T-cell (primary cell): ENCODE measurements at places on chromosomes 3 and 15.

DNA sequence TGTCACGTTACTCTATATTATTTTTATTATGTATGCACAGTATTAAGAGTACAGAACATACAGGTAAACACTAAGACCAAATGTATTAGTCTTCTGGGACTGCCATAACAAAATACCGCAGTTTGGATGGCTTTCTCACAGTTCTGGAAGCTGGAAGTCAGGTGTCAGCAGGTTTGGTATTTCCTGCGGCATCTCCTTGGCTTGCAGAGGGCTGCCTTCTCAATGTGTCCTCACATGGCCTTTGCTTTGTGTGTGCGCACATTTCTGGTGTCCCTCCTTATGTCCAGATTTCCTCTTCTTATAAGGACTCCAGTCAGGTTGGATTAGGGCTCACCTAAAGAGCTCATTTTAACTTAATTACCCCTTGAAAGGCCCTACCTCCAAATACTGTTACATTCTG, 53.8 kb upstream of the CPOX start:
- no peak for DNase-seq

DNA sequence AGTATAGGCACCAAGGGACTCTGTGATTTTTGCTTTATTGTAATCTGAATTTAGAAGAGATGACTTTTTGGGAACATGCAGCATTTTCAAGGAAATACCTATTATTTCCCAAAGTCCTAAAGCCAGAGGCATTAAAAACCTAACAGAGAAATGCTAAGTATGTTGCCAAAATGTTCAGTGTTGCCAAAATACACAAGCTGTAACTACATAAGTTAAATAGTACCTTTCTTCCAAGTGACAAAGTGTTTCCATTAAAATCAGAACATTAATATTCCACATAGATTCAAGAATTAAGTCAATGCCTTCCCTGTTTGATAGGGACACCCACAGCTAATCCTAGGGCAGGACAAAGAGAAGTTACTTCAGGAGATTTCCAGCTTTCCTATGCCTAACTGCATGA, 42.0 kb downstream of the MKRN2 start:
- DNase-seq, result no peak

DNA sequence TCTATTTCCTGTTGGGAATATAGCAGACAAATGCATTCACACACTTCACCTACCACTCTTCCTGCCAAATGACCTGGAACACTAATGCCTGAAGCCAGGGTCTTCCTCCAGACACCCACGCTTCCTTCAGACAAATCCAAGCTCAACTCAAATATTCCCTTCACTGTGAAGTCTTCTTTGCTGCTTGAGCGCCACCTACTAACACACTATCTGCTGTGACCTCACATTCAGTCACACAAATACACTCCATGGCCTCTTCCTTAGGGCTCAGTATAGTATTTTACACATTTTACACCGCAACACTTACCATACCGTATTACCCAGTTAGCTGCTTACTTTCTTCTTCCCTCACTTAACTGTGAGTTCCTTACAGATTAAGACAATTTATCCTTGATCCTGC, 149.4 kb downstream of the SHOX2 start:
- DNase-seq, result no peak

- DNase-seq, result no peak
These were observed 34.9 kb upstream of the GPR160 start for GRCh38 chr3:170002879-170003278.

DNA sequence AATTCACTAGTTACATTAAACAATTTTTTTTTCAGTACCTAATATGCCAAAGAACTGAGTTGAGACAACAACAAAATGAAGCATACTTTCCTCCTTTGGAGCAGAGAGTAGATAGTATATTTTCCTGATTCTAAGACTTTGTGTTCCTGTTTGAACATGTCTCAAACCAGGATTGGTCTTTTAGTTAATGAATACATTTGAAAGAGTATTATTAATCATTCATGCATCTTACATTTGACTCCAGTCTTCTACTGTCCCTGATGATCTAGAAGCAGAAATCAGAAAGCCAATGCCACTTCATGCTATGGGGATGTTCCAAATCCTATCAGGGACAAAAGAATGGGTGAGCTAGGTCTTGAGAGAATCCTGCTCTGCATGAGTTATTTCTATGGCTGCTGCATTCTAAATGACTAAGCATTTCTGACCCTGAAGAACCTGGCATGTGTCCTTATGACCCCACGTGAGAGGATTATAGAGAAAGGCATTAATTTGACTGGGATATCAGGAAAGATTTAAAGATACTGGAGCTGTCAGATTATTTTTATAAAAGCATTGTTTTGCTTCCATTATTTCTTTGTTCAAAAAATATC, 32.9 kb upstream of the MBNL1 start:
- DNase-seq, result no peak

GRCh38 chr3:35448121-35448520, 191.2 kb upstream of the ARPP21 start:
- no peak for DNase-seq

DNA sequence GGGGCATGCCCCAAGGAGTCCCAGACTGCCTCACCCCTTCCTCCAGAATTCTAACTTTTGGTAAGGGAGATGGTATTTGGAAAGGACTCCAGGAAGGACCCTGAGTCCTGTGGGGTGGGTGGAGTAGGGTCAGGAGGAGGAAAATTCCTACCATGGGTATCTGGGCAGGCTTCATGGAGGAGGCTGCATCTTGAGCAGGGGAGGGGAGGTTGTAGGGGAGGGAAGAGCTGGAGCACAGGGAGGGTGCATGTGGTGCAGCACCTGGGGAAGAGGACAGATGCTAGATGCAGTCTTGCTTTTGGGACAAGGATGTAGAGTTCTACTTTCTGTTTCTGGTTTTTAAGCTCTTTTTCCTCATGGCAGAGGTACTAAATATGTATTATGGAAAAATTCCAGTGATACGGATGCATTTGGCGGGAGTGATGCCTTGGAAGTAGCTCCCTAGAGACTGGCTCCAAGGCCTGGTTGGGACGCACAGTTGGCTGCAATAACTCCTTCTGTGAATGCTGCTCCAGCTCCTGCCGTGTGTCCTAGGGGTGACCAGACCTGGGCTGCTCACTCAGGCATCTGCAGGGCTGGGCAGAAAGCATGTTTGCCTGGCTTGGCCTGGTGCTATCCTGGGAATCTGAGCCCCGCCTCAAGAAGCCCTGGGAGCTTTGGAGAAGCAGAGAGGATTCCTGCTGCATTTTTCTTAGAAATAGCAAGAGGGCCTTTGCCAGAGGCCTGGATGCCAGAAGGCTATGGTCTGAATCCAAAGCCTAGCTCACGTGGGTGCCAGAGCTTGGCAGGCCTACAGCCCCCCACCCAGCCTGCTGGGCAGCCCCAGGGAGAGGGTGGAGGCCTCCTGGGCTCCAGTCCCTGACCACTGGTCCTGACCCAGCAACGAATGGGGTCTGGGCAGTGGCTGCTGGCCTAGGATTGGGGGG, 10.1 kb downstream of the SEMA3F start:
- no peak for DNase-seq

DNA sequence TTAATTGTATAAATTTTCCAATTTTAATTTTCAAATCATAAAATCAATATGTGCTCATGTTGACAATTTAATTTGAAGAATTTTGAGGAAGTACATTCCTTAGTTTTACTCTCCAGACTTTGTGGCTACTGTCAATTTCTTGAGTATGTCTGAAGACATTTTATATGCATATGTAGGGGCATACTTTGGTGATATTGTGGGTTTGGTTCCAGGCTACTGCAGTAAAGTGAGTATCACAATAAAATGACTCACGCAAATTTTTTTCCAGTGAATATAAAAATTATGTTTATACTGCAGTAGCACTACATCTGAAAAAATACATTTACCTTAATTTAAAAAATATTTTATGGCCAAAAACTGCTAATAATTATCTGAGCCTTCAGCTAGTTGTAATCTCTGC, 123.2 kb upstream of the PLCL2 start:
- DNase-seq, result no peak

DNA sequence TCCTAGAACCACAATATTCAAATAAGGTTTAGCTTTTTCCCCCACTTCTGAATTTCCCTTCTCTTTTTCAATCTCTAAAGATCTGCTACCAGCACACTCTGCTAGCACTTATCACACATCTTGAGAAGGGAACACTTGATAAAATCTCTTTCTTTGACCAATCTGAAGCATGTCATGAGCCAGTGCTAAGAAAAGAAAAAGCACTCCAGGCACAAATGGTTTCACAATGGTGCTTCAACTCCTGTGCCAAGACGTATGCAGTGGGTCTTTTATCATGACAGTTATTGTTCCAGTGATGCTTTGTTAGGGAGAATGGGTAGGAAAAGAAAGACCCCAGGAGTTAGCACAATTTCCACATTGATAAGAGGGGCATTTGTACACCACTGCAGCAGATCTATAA, 248.4 kb downstream of the ZNF385D start:
- no peak for DNase-seq

- DNase-seq, result no peak
These were observed 64.8 kb upstream of the BCL6 start for GRCh38 chr3:187810021-187810446.

DNA sequence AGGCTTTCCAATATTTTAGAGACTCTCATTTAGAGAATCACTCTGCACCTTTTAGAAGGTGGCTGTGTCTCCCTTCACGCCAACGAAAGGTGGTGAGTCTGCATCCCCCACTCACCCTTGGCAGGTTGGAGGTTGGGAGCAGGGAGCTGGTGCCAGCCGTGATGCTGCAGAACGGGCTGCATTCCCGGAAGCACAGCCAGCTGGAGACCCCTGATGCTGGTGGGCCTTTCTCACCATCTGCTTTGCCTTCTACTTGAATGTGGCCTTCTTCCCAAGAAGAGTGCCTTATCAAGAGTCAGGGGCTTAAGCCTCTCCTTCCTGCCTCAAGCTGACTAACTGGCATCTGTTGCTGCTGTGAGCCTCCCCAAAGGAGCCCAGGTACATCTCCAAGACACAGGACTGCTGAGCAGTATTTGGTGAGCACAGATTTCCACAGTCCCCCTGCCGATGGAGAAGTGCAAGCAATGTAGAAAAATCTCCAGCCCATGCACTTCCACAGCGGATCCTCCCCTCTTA, 17.7 kb upstream of the HEG1 start:
- DNase-seq, result no peak

- no peak for DNase-seq
These were observed 147.8 kb downstream of the SLC9A9 start for GRCh38 chr3:143700431-143700975.

DNA sequence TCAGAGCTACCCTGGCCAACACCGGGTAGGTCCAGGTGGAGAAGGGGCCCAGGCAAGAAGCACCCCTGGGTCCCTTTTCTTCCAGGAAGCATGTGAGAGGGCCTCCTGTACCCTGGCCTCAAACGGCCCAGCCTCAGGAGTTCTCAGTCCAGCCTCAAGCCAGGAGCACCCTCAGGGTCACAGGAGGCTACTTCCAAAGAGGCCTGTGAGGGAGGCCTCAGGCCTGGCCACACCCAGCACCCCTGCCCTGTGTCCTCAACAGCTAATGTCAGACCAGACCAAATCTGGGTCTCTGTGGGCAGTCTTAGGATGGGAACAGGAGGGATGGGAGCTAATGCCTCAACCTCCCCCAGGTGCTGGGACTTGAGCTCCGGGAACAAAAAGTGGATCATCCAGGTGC, 23.5 kb downstream of the PTH1R start:
- DNase-seq, result no peak

- no peak for DNase-seq
These were observed 179.4 kb downstream of the CHST2 start for GRCh38 chr3:143298886-143299535.

DNA sequence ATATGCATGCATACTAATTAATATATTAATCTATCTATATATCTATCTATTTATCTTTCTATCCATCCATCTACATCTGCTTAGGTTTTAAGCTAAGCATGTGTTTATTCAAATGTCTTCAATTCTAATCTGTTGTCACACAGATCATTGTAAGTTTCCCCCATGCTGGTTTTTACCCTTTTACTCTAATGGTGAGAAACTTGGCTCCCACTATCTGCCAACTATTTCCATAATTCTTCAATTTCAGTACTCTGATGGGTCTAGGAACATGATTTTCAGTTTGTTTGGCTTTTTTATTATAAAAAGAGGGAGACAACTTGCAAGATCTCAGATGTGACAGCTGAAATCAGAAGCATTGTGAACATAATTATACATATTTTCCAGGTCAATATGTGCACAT, 773.8 kb downstream of the PLOD2 start:
- DNase-seq, result no peak

DNA sequence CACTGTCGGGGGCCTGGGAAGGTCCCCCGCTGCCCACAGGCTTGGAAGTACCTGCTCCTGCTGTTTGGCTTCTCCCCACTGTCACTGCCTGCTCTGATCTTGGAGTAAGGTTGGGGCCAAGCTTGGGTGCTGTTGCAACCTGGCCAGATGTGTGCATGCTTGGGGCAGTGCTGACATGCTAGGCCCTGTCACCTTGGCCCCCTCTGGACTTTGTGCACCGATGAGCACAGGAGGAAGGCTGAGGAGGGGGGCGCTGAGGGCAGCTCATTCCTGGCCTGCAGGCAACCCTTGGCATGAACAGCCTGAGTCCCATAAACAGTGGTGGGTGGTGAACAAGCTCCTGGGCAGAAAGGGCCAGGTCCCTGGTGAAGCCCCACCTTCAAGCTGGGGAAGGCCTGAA, 4.0 kb upstream of the XCR1 start:
- no peak for DNase-seq

DNA sequence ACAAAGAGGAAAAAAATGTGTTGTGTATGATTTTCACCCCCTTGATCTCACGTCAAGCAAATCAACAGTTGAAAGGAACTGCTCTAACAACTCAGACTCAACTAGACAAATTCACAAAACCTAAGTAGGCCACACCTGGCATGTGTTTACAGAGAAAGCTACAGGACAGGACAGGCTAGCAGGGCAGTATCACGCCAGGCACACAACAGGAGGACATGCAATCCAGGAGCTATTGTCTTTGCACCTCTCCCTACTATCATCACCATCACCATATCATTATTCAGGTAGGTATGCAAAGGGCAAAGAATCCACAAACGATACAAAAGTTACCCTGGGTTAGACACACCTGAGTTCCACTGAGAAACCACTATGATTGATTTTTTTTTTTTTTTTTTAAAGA, 86.4 kb downstream of the TBL1XR1 start:
- no peak for DNase-seq

DNA sequence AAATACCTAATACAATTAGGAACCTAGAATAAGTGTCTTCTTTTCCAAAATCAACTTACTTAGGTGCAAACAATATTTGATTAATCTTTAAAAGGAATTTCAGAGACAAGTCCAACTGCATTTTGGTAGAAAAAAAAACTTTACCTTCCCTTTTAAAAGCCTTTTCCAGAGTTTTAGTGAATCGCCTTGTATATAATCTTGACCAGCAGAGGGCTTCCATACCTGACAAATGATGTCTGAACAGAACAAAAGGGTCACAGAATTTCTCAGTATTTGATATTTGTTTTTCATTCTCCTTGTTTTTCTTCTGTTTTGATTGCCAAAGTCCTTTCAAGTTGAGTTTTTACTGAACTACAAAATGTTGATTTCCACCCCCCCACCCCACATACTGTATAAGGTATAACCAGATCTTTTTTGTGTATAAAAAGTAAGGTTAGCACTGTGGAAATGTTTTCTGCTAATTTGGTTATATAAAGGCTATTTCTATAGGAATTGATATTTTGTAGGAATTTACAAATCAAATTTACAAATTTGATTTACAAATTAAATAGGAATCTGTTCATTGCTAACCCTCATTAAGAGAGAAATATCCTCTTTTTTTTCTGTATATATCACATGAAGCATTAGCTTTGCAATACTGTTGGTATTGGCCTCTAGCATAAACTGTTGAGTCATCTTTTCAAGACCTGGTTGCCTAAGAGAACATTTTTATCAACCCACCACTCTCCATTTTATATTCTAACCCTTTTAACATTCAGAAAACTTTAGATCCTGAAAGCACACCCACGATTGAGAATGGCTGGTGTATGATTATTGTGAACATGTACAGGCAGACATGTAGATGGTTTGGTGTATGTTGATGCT, 464.1 kb upstream of the RARB start:
- DNase-seq, result no peak
